ENCODE measurements at places on chromosomes 3 and 15.
A peak's percentile ranks its signal among the peaks of the same experiment; 100 is the strongest.

- no peak for DNase-seq
Observed at GRCh38 chr3:7733933-7734332, 767.7 kb upstream of the LMCD1 start.

DNA sequence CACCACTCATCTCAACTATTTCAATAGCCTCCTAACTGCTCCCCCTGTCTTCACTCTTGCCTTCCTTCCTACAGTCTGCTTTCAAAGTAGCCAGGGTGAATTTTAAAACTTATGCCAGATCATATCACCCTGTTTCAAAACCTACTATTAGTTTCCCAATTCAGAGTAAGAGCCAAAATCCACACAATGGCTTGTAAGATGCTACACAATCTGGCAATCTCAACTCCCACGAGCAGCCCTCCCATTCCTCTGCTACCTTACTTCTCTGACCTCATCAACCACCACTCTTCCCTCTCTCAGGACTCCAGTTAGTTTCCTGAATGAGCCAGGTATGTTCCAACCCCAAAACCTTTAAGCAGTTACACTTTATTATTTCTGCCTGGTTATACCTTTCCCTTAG is 62.5 kb downstream of the VPS13C start:
- no peak for DNase-seq

- DNase-seq, result no peak
Observed at GRCh38 chr3:126845920-126846715, 136.8 kb upstream of the PLXNA1 start.

GRCh38 chr15:63881431-63881830 is 47.7 kb upstream of the HERC1 start:
- DNase-seq, result no peak

DNA sequence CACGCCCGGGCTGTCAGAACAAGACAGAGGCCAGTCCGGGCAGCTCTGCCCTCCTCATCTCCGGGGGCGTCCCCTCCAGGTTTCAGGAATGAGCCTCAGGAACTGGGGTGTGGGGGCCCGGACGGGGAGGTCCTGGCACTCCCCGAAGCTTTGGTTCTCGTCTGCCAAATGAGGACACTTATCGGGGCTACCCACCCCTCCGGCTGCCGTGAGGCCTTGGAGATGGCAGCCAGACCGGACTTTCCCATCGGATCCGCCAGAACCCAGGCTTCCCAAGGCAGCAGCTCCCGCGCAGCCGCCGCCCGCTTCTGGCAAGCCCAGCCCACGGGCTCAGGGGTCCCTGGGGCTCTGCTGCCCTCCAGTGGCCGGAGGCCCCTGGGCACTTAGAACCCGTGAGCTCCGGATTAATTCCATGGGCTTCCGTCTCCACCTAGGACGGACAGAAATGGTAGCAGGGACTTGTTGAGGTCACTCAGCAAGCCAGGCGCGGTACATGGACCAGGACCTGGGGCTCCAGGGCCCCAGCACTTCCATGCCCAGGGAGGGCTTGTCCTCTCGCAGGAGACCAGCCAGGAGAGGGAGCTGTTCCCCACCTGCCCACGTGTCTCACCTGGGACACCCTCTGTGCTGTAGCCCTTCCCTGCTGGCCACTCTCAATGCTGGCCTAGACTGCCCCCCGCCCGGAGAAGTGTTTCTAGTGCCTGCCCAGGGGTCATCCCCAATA is 89.4 kb downstream of the LINGO1 start:
- peak; percentile 65 for DNase-seq

DNA sequence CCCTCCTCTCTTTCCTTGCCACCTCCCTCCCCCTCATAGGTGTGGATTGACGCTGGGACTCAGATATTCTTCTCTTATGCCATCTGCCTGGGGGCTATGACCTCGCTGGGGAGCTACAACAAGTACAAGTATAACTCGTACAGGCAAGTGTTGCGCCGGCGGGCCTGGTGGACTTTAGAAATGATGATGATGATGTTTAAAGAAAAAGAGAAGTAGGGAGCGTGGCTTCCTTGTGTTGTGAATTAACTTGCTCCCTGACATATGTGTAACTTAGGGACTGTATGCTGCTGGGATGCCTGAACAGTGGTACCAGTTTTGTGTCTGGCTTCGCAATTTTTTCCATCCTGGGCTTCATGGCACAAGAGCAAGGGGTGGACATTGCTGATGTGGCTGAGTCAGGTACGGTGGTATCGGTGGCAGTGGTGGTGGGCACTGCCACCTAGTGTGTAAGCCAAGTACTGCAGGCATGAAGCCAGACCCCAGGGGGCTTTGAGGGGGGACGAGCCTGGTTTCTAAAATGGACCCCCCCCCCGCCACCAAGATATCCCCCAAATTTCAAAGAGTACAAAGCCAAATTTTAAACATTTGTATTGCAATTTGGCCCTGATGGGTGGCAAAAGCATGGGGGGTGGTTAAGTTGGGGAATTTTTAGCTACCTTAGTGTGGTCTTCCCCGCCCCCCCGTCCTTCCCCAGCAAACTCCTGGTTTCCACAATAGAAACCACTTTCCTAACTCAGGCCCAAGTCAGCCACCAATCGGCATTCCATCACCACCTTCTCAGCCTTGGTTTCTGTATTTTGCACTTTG is 65.6 kb downstream of the SLC6A6 start:
- no peak for DNase-seq

DNA sequence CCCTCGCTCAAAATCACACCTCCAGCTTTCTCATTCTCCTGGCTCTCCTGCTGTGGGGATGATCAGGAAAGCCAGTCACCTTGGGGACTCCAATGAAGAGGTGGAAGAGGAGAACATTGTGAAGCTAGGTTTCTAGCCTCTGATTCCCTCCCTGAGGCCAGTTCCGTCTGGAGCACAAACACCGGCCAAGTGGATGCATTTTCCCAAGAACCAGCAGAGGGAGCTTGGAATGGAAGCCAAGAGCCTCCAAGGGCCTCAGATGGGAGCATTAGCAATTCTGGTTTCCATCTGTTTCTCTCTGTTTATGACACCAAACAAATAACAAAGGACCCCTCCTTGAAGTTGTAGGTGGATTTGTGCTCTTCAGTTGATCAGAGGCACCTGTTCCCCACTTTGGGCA is 40.6 kb upstream of the NMNAT3 start:
- peak; percentile 19 for DNase-seq

GRCh38 chr3:169613053-169613803 is 50.3 kb downstream of the MECOM start:
- no peak for DNase-seq
